ENCODE measurements at places on chromosomes 3 and 15.
A peak's percentile ranks its signal among the peaks of the same experiment; 100 is the strongest.

- DNase-seq, result no peak
Measured at GRCh38 chr3:154228561-154229216, 95.6 kb downstream of the DHX36 start.

DNA sequence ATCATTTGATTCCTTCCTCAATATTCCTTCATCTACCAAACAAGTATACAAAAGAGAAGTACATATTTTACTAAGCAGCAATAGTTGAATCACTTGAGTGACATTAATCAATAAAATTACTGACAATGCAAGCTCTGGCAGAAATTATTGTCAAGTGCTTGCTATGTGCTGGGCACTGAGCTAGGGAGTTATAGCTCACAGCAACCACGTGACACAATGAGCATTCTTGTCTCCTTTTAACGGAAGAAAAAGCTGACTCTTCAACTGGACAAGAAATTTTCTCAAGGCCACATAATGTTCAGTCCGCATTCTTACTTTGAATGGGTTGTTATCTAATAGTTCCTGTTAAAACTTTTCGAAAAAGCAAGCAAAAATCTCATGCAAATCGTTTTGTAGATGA, 500.1 kb downstream of the PYDC2 start:
- no peak for DNase-seq

GRCh38 chr3:99919694-99920093, 102.0 kb downstream of the CMSS1 start:
- DNase-seq, result no peak

DNA sequence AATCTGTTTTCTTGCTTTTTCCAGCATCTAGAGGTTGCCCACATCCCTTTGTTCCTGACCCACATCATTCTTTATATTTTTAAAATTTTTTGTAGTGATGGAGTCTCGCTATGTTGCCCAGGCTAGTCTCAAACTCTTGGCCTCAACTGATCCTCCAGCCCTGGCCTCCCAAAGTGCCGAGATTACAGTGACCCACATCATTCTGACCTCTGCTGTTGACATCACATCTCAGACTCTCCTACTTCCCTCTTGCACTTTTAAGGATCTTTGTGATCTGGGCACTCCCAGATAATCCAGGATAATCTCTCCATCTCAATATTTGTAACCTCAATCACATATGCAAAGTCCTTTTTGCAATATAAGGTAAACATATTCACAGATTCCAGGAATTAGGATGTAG, 266.6 kb downstream of the MEX3B start:
- no peak for DNase-seq

DNA sequence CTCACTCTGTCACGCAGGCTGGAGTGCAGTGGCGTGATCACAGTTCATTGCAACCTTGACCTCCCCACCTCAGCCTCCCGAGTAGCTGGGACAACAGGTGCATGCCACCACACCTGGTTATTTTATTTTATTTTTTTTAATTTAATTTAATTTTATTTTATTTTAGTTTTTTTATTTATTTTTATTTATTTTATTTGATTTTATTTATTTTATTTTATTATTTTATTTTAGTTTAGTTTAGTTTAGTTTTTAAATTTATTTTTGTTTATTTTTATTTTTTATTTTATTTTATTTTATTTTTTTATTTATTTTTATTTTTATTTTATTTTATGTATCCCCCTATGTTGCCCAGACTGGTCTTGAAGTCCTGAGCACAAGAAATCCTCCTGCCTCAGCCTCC, 202.3 kb upstream of the SLCO3A1 start:
- DNase-seq, result no peak

GRCh38 chr3:178714925-178715832, 178.9 kb downstream of the KCNMB2 start:
- DNase-seq, result no peak

DNA sequence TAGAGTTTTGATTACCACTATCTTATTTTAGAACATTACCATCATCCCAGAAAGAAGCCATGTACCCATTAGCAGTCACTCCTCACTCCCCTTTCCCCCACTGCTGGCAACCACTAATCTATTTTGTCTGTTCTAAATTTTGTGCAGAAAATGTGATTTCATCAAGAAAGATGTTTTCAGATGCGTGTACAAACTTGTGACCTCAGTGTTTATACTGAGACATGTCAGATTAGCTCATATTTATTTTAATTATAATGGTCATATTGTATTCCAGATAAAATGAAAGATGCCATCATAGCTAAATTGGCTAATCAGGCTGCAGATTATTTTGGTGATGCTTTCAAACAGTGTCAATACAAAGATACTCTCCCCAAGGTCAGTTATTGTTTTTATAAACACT, 27.8 kb downstream of the PDCD6IP start:
- no peak for DNase-seq

- DNase-seq, result no peak
Measured at GRCh38 chr3:148307443-148307843, 390.3 kb upstream of the AGTR1 start.

DNA sequence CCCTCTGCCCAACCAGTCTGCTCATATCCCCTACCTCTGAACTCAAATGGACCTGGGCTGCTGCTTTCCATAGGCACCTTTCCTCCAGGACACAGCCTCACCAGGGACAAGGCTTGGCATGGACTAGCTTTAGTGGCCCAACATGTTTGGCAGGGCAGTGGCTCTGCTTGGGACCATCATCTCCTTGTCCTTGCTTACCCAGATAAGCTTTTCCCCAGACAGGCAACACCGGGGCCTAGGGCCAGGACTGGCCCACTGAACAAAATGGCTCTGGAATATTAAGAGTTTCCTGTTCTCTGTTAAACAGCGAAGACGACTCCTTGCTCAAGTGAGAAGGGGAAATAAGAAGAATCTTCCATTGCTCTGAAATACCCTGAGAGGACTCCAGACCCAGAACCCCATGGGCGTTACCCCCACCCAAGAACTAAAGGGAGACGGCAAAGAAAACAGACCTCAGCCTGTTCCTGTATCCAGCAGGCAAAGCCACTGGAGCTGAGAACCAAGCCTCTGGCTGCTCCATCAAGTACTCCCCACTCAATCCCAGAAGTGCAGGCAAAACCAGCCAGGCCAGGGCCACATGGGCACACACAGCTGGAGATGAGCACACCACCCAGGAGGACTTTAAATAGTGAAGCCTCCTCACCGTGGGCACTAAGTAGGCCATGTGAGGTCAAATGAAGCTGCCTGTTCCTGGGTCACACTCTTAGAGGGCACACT, 45.5 kb downstream of the CTNNB1 start:
- DNase-seq, result no peak

DNA sequence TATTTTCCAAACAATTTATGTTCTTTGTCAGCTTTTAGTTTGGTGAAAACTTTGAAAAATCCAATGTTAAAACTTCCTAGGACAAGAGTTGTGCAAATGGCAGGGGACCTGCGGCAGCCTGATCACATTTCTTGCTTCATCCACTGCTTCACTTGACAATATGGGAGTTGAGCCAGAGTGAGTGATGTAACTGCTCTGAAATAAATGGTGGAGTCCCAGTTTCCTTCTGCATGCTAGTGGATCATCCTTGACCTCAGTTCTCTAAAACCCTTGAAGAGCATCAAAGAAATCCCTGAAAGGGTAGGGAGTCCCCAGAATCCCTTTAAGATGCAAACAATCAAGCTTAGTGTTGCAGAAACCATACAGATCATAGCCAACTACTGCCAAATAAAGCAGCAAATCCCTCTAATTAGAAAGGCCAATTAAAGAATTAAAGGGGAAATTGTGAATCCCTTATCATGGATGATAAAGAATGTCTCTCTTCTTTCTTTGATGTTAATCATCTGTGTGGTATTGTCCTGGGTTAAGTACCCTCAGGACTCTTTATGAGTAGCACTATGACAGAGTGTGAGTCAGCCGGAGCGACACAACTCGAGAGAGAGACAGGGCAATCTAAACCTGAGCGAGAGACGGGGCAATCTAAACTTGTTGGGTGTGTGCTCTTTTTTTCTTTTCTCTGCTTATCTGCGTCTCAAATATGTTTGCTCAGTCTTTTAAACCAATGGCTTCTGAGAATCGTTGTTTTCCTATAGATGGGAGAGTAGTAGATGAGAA, 41.8 kb upstream of the GAP43 start:
- no peak for DNase-seq

DNA sequence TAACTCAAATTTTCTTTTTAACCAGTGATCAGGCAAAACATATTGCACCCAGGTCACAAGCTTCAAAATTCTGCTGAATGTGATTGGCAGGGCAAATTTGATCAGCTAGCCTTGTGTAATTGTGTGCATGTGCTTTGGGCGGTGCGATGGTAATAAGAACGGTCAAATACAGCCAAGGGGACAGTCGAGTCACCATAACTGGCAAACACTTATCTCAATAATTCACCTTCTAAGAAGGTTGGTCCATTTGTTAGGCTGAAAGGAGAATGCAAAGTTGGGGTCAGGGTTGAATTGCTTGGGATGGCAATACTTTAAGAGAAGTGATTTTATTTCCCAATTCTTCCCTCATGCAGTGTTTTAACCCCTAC, 302.4 kb upstream of the PDZRN3 start:
- no peak for DNase-seq

- DNase-seq, result no peak
Measured at GRCh38 chr15:35973029-35973428, 427.1 kb upstream of the DPH6 start.

DNA sequence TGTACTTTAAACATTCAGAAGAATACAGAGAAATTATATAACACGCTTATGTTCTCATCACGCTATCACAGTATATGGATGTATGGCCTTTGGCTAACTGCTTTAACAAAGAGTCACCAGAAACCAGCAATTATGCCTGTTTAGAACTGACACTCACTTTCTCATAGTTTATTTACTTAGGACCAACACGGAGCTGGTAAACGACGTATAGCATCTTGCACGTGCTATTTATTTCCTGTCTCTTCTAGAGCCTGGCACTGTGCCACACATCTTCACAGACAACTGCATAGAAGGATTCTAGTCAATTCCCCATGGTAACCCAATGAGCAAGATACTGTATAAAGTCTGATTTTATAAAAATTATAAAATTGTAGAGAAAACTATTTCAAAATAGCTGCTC, 43.6 kb downstream of the TBC1D2B start:
- DNase-seq, result peak; percentile 49

DNA sequence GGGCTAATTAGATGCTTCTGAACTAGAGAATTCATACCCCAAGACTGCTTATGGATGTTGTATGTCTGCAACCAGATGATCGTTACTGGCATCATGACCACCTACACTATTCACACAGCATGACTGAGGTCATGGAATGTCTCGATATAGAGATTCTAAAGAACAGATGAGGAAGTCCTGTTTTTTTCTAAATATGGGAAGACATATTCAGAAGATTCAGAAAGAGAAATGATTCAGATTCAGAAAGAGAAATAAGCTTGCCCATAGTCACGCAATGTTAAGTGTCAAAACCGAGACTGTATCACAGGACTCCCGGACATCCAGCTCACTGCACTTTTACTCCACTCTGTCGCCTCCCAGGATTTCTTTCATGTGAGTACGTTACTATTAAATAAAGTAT, 136.2 kb downstream of the TPRG1 start:
- DNase-seq, result no peak

GRCh38 chr3:103685939-103686338, 1251.1 kb downstream of the ZPLD1 start:
- no peak for DNase-seq

- no peak for DNase-seq
Measured at GRCh38 chr3:141795276-141795675, 32.1 kb downstream of the GRK7 start.

GRCh38 chr3:23648326-23648995, 157.3 kb upstream of the UBE2E1 start:
- no peak for DNase-seq

GRCh38 chr3:54243960-54244682, 121.8 kb downstream of the CACNA2D3 start:
- no peak for DNase-seq

GRCh38 chr3:16533928-16534574, 20.6 kb upstream of the RFTN1 start:
- no peak for DNase-seq

GRCh38 chr15:61396235-61396919, 167.3 kb upstream of the RORA start:
- no peak for DNase-seq

DNA sequence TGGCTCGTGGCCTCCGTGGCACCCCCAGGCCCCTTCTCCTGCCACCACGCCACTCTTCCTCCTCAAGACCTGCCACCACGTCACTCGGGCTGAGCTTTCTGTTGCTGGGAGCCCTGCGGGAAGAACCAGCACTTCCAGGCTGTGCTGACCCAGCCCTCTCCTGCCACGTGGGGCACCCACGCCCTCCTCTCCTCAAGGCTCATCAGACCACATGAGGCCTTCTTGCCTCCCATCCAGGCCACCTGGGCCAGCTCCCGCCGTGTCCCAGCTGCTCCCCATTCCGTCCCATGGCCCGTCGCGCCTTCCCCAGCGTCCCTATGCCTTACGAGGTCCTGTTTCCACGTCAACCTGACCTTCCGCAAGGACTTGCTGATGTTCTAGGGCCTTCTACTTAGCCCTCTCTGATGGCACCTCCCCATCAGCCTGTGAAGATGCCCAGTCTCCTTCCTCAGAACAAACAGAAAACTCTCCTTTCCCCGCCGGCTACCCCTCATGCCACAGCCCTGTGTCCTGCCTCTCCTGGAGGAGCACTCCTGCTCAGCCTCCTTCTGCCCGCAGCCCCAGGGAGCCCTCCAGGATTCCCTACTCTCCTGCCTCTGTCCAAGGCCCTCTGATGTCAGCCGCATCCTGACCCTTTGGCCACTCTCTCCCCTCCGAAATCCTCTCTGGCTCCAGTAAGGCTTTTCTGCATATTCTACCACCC, 71.1 kb upstream of the BLM start:
- DNase-seq, result no peak

DNA sequence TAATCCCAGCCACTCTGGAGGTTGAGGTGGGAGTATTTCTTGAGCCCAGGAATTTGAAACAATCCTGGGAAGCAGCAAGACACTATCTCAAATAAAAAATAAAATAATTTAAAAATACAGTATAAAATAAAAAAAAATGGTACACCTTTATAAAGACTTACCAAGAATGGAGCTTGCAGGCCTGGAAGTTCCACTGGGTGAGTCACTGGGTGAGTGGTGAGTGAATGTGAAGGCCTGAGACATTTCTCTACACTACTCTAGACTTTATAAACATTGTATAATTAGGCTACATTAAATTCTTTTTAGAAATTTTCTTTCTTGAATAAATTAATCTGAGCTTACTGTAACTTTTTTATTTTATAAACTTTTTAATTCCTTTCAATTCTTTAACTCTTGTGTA, 609.1 kb upstream of the BCHE start:
- no peak for DNase-seq

DNA sequence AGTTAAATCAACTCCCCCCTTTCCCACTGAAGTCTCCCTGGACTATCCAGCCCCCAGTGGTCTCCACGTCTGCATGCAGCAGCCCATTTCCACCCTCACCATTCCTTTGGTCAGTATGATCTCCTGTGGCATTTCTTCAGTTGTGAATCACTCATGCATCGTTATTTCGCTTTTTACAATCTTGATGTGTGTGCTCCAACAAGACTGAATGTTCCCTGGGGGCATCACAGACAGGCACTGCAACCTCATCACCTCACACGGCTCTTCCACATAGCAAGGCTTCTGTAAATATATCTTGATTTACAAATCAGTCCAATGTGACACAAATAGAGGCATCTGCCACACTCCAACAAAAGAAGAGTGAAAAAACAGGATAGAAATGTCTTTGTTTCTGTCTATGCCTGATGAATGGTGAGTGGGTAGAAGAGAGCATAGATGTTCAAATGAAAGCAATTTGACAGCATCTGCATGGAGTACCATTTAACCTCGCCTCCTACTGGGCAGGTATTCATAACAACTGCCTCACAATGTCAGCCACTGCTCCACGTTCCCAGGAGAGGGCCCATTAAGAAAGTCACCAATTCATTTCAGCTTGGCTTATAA, 5.2 kb downstream of the HEG1 start:
- no peak for DNase-seq

GRCh38 chr3:48747015-48747615, 30.1 kb upstream of the IP6K2 start:
- no peak for DNase-seq

Data from NCI-H1436 treated with DMSO at 0.1 percent for 48 hours (cell line).